Right ventricle myocardium superior (tissue), 1 donor: ENCODE measurements at places on chromosomes 13 and 19. TPM values are rescaled to one million over a fixed set of nuclear protein-coding genes. Genes with fewer than 3 reads are reported as not detected.

The PODNL1 gene
- 3.1 TPM for total RNA-seq

The HIPK4 gene
- total RNA-seq = not detected

The PSG3 gene
- not detected for total RNA-seq

The PRMT1 gene
- total RNA-seq = 110 TPM

- DNase-seq = no peak
These were observed 843.0 kb upstream of the ATXN8OS start for GRCh38 chr13:69264362-69265334.

GRCh38 chr19:50258918-50259372, 55.5 kb downstream of the MYH14 start:
- DNase-seq = no peak

GRCh38 chr19:51469162-51469561, 9.2 kb upstream of the CEACAM18 start:
- DNase-seq = no peak

DNA sequence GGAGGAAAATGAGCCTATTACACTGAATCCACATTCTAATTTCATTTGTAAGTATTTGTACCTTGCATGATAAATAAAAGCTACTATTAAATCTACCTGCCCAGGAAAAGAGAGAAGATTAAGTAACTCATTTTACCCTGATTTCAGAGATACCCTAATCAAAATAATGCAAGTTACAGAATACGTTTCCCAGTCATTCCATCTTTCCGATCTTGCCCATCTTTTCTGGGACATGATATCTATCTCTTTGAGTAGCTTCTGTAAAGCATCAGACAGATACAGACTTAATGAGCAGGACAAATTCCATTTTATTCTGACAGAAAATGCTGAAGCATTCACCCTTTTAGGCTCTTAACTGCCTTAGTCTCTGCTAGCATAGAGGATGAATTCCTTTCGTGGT, 56.6 kb downstream of the SPRY2 start:
- DNase-seq = no peak

- no peak for DNase-seq
These were observed 13.7 kb upstream of the SIGLEC10 start for GRCh38 chr19:51431124-51431523.

DNA sequence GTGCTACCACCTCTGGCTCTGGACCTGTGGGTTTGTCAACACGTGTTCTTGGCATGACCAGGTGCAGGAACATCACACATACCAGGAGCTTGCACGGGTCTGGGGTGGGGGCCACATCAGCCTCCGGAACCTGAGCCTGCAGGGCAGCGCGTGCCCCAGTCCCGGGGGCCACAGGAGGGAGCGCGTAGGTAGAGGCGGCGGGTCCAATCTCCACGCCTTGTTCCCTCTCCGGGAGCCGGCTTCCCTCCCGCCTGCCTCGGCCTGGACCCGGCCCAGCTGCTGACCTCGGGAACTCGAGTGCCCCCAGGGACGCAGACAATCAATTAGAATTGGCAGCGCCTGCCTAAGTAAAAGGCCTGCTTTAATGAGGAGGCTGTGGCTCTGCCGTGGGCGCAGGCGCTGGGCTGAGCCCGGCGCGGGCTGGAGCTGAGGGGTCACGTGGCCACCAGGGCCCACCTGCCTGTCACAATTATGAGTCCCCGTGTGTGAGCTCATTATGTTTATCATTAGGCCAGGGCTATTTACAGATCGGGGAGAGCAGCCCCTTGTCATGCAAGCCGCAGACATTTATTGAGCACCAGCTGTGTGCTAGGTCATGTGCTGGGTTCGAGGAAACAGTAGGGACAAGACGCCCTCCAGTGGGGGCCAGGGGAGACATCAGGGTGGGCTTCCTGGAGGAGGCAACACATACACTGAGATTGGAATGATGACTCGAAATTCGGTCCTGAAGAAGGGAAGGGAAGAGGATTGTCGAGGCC, 32.2 kb upstream of the TNFAIP8L1 start:
- DNase-seq = peak; percentile 80

- DNase-seq = no peak
These were observed 205.4 kb downstream of the PDS5B start for GRCh38 chr13:32791545-32792172.

- no peak for DNase-seq
These were observed 12.1 kb upstream of the PEX11G start for GRCh38 chr19:7500811-7501450.

DNA sequence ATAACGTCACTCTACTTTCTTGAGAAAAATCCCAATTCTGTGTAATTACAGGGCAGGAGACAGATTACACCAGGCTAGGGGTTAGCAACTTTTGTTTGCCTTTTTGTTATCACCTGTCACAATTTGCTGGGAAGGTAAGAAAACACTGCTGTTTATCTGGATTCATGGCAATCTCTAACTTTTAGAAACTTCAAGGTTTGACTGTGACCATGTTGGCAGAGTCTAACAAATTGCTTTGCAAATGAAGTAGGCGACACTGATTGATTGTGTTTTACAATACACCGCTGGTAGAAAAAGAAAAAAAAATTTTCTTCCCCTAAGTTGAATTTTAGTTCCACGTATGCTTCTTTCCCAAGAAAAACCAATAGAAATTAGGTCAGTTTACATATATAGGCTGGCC, 10.4 kb upstream of the PDX1 start:
- DNase-seq = no peak

DNA sequence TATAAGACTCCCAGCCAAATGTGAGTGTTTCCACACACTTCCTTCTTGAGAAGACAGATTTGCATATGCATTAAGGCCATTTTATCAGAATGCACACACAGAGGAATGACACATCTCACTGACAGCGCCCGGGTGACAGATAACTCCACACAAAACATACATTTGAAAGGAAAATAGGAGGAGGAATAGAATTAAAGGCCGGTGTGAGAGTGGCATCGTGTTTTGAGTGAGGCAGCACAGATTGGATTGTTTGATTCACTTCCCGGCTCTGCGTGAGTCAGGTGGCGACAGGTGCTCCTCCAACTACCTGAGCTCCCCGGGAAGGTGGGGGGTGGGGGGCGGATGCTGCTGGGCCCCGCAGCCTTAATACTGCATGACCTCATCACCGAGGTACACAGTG, 429.0 kb downstream of the TSHZ3 start:
- DNase-seq = no peak

DNA sequence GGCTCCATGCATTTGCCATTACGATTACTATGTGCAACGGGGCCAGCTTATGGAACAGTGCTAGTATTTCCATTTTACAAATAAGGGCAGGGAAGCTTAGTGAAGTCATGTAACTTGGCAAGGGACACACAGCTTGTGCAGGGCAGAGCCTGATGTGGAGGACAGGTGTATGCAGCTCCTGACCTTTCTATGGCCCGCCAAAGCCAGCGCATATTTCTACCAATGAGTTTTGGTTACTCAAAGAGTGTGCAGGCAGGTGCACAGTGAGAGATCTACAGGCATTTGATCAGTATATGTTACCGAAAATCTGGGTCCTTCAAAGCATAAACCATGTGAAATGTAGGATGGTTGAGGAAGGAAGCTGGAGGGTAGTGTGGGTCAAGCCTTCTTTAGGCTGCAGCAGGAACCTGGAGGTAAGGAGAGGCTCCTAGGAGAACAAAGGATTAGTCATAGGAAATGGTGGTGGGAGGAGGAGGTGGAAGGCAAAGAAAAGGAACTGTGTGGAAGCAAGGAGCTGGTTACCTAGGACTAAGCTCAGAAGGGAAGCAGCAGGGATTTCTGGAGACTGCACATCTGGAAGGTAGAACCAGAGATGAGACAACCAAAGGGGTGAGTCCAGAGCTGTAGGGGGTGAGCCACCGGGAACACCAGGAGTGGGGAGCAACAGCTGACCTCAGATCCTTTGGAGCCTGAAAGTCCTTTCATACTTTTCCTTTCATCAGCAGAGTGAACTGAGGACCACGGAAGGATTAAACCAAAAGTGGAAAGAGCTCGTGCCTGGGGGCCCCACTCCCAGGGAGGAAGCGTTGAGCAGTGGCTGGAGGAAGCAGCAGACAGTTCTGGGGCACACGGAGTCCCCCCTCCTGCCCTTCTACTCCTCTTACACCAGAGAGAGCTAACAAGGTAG, 4.2 kb upstream of the PDX1 start:
- DNase-seq = no peak

- no peak for DNase-seq
These were observed 27.2 kb downstream of the CNMD start for GRCh38 chr13:52712385-52712784.

- peak; percentile 64 for DNase-seq
These were observed 2.0 kb upstream of the TSHZ3 start for GRCh38 chr19:31351056-31351854.

- DNase-seq = no peak
These were observed 696.6 kb downstream of the LIG4 start for GRCh38 chr13:107518780-107519179.

DNA sequence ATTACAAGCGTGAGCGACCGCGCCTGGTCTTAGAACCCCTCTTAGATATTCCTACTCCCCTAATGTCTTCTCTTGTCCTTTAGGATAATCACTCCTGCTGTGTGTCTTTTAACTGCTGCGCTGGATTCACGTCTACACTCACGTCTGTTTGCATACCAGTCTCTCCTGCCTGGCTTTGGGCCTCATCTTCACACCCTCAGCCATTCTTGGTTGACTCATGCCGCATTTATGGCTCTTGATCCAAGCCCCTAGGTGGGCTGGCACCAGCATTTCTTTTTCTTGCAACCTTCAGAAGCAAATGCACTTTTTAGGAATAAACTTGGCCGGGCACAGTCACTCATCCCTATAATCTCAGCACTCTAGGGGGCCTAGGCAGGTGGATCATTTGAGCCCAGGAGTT, 22.7 kb downstream of the MYO9B start:
- no peak for DNase-seq
